Dermis blood vessel endothelial cell (primary cell): ENCODE measurements at places on chromosomes 7 and 10.
A peak's percentile ranks its signal among the peaks of the same experiment; 100 is the strongest.

- DNase-seq = peak; percentile 24
Observed at GRCh38 chr7:138979988-138980562, 1.1 kb downstream of the KIAA1549 start.

DNA sequence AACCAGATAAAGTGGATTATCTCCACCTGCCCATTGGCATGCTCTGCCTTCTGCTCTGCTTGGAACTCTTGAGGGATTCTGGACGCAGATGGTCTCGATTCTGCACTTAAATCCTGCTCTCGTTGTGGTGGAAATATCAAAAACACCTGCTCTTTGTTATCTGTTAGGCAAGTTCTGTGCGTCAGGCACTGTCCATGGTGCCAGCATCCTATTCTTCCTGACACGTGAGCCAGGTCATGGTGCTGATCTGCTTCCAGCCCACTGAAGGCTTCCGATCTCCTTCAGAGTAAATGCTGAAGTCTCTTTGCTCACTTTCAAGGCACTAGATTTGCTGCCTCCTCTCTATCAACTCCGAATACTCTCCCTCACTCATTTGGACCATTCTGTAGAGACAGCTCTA, 505.6 kb downstream of the HTR7 start:
- DNase-seq = peak; percentile 4

DNA sequence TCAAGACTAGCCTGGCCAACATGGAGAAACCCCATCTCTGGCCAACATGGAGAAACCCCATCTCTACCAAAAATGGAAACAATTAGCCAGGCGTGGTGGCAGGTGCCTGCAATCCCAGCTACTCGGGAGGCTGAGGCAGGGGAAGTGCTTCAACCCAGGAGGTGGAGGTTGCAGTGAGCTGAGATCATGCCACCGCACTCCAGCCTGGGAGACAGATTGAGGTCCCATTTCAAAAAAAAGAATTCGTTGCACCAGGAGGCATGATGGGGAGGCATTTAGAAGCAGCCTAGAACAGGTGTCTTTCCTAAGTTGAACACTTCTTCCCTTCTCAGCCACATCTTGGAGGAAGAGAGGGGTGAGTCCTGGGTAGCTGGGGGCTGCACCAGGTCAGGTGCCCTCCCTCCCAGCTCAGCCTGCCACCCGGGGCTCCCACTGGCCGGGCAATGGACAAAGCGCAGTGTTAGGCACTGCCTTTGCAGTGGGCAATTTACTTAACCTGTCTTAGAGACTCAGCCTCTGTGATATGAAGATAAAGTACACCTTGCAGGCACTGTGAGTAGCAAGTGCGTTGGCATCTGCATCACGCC, 726.8 kb downstream of the PARD3 start:
- no peak for DNase-seq

GRCh38 chr10:17655009-17655408, 11.1 kb downstream of the STAM start:
- DNase-seq = no peak

DNA sequence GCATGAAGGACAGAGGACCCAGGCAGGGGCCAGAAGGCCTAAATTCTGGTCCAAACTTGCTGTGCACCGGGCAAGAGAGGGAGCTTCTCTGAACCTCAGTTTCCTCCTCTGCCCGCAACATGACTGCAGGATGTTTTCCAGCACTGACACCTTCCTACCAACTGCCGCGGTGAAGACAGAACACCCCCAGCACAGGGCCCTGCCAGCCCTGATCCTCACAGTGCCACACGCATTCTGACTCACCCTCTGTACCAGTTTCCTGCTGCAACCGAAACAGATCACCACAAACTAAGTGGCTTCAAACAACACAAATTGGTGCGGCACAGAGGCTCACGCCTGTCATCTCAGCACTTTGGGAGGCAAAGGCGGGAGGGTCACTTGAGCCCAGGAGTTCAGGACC, 18.1 kb downstream of the MAD1L1 start:
- DNase-seq = no peak

DNA sequence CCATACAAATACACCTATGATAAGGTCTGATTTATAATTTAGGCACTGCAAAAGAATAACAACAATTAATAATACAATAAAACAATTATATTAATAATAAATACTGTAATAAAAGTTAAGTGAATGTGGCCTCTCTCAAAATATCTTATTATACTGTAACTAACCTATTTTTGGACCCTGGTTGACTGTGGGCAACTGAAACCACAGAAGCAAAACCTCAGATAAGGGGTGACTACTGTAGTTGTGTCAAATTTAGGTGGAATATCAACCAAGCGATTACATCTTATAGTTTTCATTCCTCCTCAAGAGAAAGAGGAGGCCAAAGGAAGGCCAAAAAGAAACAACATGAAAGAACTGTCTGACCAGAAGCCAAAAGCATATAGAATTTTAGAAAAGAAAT, 103.9 kb downstream of the SKAP2 start:
- DNase-seq = no peak

DNA sequence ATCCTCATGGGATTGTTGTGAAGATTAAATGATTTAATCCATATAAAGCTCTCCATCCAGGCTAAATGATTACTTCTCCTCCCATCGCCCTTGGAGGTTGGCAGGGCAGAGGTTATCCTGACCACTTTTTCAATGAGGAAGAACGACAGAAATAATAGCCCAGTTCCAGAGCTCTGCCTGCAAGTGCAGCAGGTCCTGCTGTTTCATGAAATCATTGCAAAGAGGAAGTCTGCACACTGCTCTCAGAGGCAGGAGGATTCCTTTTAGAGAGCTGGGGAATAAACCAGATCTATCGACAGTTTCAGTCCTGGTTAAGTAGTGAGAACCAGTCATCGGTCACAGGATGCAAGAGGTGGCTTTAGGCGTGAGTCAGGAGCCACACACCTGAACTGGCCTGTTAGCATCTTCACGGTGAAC, 25.0 kb upstream of the CDH23 start:
- no peak for DNase-seq

- DNase-seq = no peak
Observed at GRCh38 chr7:67021260-67021659, 24.6 kb downstream of the TYW1 start.

- DNase-seq = no peak
Observed at GRCh38 chr10:30398788-30399187, 35.2 kb upstream of the MAP3K8 start.
